Epithelial cell of proximal tubule (primary cell): ENCODE measurements at places on chromosomes 2 and 18. TPM values are rescaled to one million over a fixed set of nuclear protein-coding genes. Genes with fewer than 3 reads are reported as not detected.

FSHR gene
- total RNA-seq = not detected in 2 replicates

NPPC gene
- not detected in 2 replicates for total RNA-seq

- no peak for DNase-seq
Measured at GRCh38 chr2:72951303-72952095, 34.2 kb downstream of the EMX1 start.

DNA sequence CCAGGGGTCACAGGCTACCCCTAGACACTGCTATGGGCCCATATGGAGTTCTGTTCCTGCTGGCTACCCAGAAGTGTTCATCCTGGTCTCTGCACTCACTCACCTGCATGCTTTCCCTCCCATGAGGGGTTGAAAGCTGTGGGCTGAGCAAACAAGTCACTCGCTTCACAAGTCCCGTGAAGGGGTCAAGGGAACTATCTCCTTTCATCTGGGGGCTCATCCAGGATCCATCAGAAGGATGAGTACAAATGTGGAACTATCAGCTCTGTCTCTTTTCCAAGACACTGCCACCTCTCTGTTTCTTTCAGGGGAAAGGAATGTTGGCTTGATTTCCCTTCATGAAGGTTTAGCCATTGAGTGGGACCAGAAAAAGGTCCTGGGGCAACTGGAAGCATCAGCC lies 21.7 kb downstream of the SULT1C4 start:
- DNase-seq = no peak

REG3G gene
- total RNA-seq = not detected in 2 replicates

DNA sequence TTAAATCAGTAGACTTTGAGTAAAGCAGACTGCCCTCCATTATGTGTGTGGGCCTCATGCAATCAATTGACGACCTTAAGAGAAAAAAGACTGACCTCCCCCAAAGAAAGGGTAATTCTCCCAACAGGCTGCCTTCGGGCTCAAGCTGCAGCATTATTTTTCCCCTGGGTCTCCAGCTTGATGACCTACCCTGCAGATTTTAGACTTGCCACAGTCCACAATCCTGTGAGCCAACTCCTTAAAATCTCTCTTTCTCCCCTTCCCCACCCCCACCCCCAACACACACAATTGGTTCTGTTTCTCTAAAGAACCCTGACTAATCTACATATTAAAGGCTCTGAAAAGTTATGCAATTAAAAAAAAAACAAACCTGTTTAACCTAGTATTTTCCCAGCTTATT lies 89.4 kb downstream of the RNF152 start:
- no peak for DNase-seq
